ENCODE measurements at places on chromosomes 2 and 18.
A peak's percentile ranks its signal among the peaks of the same experiment; 100 is the strongest.

DNA sequence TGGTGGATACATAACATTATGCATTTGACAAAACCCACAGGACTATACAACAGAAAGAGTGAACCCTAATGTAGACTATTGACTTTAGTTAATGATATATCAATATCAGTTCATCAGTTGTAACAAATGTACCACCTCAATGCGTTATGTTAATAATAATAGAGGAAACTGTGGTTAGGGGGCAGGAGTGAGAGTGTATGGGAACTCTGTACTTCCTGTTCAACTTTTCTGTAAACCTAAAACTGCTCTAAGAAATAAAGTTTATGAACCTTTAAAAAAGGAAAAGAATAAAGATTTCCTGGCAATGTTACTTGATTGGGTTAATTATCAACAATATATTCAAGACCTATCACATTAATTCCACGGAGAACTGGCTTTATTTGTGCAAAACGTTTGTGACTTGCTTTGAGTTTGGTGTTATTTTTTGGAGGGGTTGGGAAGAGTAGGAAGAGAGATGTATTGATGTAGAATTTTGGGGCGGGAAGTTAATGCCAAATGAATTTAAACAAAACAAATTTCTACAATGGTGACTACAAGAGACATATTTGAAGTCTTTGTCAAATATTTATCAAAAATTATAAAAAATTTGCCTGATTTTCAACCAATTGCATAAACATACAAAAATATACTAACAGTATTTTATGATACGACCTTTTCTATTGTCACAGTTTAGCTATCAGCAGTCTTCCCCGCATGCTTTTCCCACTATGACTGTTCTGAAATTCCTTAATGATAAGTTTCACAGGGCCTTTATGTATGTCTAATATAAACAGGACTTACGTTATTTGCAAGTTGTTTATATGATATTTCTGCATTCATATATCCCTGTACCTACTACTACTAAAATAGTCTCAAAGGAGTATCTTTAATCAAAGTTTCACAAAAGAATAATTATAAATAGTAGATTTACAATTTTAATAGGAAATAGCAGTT is 2.1 kb upstream of the RTN4 start:
- no peak for DNase-seq

- no peak for DNase-seq
Measured at GRCh38 chr2:170456914-170457313, 258.2 kb upstream of the SP5 start.

DNA sequence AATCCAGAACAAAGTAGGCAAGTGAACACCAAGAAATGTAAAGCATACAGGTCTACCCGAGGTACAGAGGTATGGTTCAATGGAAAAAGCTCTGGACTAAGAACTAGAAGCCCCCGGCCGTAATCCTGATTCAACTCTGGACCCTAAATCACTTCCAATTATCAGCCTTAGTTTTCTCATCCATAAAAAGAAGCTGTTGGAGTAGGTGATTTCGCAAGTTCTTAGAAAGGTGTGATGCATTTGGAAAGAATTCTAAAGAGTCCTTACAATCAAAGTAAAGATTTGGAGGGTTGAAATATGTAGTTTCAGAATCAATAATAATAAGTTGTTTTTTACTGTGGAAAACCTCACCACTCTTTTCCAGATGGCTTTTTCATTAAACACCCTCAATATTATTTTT is 622.1 kb upstream of the ID2 start:
- DNase-seq, result no peak

DNA sequence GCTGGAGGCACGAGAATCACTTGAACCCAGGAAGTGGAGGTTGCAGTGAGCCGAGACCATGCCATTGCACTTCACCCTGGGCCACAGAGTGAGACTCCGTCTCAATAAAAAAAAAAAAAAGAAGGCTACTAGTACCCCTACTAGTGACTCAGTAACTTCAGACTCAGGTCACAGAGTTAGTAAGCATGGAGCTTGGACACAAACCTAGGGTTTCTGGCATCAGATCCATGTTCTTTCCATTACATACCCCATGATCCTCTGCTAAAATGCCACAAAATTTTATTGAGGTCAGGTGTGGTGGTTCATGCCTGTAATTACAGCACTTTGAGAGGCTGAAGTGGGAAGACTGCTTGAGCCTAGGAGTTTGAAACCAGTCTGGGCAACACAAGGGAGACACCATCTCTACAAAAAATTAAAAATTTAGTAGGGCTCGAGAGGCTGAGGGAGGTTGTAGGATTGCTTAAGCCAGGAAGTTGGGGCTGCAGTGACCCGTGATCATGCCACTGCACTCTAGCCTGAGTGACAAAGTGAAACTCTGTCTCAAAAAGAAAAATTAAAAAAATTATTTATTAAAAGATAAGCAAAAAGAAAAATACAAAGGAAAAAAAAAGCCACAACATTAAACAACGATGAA is 45.1 kb downstream of the DHX57 start:
- no peak for DNase-seq

DNA sequence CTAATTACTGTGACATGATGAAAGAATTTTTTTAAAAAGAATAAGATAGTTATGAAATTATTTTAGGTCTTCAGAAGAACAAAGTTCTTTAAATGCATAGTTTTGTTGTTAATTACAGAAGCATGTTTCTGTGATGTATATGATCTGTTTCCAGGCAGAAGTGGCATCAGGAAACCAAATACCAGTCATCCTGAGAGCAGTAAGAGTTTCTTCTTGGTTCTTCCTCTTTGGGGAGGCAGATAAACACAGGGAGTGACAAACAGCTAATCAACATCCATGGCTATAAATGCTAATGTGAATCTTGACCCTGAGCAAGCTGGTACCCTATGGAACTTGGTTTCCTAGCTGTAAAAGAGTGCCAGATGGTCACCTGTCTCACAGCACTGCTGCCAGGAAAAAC is 29.2 kb downstream of the WIPF1 start:
- DNase-seq, result no peak

DNA sequence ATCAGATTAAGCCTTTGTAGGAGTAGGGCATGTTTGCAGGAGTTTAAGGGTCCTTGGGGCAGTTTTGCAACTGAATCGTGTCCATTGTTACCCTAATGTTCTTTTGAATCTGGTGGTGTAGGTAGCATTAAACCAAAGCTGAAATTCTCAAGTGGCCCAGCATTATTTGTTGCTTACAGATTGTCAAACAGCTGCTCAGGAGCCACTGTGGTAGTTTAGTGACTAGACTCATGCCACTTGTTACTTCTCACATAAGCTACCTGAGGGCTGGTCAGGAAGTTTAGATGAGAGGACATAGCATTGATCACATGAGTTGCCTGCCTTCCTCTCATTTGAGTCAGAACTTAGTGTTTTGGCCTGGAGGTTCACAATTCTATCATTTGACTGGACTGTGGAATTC is 157.6 kb downstream of the HAUS1 start:
- DNase-seq, result peak; percentile 30

GRCh38 chr2:100408104-100408503 is 9.4 kb downstream of the CHST10 start:
- no peak for DNase-seq

DNA sequence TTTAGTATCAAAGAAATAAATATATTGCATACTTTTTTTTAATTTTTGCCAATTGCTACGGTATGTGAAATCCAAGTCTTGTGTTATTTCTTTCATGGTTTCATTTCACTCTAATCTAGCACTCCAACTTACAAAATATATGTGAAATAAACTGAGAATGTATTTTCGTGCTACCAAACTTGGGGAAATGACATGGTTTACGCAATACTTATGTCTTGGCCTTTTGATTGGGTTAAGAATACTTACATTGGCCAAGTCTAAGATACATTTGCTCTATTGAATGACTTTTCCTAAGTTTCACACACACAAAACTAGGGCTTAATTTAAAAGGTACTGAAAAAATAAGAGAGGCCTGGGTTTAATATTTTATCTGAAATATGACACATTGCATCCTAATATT is 80.5 kb downstream of the VRK2 start:
- DNase-seq, result no peak

DNA sequence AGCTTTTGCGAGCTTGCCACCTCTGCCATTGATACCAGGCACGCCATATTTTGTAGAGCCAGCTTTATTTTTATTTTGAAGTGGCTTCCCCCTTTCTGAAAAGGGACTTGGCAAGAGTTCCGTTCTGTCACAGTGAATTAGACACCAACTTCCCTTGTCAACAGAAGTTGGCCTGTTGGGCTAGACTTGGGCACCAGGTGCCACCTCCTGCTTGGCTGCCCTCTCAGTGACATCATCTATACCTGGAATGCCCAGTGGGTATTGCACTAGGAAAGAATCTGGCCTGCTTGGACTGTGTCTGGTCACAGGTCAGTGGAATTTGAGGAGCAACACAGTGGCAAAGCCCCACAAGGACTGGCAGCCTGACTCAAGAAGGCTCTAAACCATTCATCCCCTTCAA is 101.0 kb downstream of the BCL2L11 start:
- DNase-seq, result no peak

DNA sequence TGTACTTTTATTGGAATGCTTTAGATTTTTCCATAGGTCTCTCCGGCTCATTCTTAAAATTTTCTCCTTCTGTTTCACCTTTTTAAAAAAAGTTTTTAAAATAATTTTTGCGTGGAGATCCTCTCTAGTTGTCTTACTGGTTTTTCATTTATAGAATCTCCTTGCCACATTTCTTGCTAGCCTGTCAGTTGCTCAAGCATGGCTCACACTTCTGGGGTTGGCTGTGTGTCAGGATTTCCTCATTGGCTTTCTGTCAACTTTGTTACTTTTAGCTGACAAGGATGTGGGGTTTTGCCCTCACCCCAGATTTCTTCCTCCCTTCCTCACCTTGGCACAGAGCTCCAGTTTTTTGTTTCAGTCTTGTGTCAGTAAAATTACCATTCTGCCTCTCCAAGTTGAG is 124.6 kb downstream of the ZNF407 start:
- DNase-seq, result peak; percentile 10

DNA sequence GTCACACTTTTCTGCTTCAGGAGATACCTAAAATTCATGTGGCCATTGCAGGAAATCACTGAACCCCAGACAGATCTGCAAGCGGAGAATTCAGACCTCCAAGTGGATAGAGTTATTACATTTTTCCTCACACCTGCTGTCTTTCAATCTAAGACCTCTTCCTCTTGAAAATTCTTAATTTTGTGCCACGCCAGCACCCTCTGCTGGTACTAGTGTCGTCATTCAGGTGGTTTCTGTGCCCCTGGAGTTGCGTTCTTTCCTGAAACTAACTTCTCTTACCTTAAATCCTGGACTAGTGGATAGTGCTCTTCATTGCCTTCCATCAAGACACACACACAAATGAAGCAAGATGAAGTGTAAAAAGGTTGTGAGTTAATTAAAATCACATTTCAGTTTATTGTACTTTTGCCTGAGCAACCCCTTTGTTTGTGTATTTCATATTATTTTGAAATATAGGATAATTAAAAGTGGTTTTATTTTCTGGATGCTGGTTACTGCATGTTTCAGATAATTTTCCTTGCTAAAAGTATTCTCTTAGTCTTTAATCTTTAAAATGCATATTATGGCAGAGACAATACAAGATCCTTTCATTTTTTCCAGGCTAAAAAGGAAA is 1.6 kb upstream of the DNER start:
- DNase-seq, result no peak

GRCh38 chr2:238027058-238027457 is 33.7 kb upstream of the SCLY start:
- peak; percentile 32 for DNase-seq

- no peak for DNase-seq
Measured at GRCh38 chr2:283996-284794, 3.7 kb downstream of the ALKAL2 start.

GRCh38 chr2:182726473-182726872 is 10.4 kb downstream of the DNAJC10 start:
- no peak for DNase-seq

DNA sequence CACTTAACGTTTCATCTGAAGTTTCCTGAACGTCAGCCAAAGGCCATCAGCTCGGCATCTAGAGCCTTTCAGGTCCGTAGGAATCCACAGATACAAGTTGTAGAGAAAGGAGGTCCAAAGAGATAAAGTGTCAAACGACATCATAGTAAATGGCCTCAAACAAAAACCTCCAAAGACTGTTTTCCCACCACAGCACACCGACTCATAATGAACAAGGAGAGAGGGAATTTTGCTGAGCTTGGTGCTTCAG is 150.3 kb downstream of the PXDN start:
- no peak for DNase-seq

GRCh38 chr2:229027353-229028105 is 243.6 kb downstream of the PID1 start:
- no peak for DNase-seq

- no peak for DNase-seq
Measured at GRCh38 chr2:69483696-69484095, 46.5 kb upstream of the NFU1 start.

DNA sequence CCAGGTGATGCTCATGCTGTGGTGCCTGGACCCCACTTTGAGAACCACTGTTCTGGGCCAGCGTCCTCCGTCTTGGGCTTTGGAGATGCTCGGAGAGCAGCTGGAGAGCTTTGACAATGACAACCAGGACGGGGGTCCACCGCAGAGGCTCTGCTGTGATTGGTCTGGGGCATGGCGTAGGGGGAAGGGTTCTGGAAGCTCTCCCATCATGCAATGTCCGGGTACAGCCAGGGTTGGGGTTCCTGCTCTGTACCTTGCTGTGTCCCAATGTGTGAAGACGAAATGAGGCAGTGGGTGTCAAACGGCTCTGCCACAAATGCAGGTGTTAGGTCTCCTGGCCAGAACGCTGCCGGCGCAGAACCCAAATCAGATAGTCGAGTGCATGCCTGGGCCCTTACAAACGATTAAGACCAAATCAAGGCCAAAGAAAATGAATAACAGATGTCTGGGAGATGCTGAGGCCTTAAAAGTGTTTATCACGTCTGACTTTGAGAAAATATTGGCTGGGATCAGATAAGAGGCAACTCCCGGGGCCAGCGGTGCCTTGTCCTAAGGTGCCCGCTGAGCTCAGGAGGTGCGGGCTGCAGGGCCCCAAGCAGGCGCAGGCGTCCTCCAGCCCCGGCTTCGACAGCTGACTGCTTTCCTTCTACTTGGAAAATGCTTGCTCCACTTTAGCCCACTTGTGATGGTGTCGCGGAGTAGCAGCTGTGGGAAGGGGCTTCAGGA is 117.2 kb downstream of the VAPA start:
- DNase-seq, result no peak

DNA sequence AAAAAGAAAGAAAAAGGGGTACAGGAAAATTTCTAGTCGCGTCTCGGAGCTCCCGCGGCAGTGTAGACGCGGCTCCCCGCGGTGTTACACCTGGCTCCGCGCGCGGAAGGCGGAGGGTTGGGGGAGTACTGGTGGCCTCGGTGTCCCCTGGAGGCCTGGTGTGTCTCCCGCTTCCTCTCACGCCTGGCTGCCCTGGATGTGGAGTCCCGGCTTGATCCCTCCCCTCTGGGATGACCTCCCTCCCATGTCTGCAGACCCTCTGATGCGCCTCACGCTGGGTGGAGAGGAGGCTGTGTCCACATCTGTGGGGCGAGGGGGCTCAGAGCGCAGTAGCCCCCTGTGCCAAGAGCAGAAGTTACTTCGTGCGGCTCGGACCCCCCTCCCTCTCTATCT is 1.2 kb downstream of the KIF5C start:
- no peak for DNase-seq

GRCh38 chr2:218694405-218695145 is 16.1 kb upstream of the TTLL4 start:
- DNase-seq, result peak; percentile 12

Measured in HFFc6 (cell line).